ENCODE measurements at places on chromosomes 4 and X. TPM values are rescaled to one million over a fixed set of nuclear protein-coding genes. Genes with fewer than 3 reads are reported as not detected.

- DNase-seq, result no peak
These were observed at the start of gene MAGEA10 for GRCh38 chrX:152138388-152138784. Gene MAGEA10, minus strand, starts transcription at chrX:152138577. Its CDS starts 2,957 bp downstream, at chrX:152135620.

- DNase-seq, result no peak
These were observed 291.6 kb upstream of the HS3ST1 start for GRCh38 chr4:11720292-11720691.

DNA sequence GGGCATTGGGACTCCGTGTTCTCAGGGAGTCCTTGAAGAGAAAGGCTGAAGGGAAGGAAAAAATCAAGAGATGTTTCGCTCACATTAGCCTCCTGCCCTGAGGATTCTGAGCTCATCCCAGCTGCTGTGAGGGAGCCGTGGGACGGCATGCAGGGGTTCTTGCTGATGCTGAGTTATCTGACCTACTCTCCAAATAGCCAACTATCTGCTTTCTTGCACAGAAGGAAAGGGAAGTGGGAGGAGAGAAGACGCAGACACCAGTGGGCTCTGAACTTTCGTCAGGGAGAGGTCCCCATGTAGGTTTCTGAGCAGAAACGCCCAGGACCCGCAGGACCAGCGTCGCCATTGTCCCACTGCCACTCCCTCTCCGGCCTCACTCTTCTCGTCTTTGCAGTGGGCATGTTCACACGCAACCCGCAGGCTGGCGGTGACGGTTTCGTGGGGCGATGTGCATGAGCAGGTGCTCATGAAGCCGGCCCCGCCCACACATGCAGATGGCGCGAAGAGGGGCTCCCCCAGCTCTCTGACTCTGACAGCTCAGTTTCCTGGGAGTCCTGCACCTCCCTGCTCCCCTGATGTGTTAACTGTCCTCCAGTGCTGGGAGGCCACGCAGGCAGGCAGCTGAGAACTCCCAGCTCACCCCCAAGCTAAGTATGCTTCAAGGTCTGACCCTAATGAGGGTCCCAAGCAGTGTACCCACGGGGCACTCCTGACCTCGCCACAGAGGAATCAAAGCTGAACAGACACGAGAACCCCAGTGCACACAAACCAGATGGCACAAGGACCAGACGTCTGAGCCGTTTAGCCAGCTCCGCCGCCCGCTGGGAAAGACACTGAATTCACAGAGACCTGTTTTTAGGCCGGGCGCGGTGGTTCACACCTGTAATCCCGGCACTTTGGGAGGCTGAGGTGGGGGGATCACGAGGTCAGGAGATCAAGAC is 13.6 kb upstream of the ABLIM2 start:
- no peak for DNase-seq

DNA sequence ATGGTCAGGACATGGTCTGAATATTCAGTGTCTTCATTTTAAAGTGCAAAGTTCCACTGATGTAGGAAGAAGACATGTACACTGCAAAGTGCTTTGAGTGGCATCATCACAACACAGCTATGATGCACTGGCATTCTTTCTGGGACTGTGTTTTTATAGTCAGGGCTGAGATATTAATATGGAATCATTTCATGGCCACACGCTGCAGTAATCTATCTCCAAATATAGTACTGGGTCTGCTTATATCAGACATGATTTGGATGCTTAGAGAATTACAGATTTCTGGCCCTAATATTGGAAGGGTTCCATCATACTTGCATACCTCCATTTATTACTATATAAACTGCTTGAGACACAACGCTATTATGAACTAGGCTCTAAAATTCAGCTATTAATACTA is 1170.9 kb downstream of the NLGN4X start:
- DNase-seq, result no peak

GRCh38 chr4:7894677-7895181 is 44.9 kb downstream of the AFAP1 start:
- no peak for DNase-seq

DNA sequence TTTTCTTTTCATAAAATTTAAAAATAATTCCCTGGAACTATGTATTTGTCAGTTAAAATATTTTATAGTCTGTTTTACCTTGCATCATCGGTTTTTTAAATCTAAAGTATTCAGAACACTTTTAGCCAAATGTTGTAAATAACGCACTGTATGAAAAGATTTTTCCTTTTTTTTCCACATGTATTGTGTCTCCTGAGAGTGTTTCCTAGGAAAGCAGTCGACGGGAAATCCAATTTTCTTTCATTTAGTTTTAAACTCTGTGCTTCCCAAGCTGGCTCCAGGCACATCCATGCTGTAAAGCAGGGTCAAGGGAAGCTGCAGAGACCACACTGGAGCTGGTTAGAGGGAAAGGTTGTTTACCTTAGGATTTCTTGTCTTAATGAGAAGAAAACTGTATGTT is 1724.3 kb upstream of the TENM3 start:
- no peak for DNase-seq

GRCh38 chr4:132596186-132596585 is 552.9 kb upstream of the PCDH10 start:
- DNase-seq, result no peak

DNA sequence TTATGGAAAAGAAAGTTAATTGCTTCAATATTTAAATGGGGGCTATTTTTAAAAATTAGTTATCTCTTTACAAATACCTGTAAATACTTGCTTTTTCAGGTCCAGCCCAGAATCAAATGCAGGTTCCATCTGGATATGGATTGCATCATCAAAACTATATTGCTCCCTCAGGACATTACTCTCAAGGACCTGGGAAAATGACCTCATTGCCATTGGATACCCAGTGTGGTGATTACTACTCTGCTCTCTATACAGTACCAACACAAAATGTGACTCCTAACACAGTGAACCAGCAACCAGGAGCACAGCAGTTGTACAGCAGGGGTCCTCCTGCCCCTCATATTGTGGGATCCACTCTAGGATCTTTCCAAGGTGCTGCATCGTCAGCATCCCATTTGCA is 29.2 kb downstream of the SEC24B start:
- DNase-seq, result no peak

GRCh38 chrX:111386615-111387233 is 25.3 kb downstream of the DCX start:
- DNase-seq, result no peak

GRCh38 chrX:26851981-26852380 is 611.2 kb downstream of the PPP4R3C start:
- DNase-seq, result no peak

DNA sequence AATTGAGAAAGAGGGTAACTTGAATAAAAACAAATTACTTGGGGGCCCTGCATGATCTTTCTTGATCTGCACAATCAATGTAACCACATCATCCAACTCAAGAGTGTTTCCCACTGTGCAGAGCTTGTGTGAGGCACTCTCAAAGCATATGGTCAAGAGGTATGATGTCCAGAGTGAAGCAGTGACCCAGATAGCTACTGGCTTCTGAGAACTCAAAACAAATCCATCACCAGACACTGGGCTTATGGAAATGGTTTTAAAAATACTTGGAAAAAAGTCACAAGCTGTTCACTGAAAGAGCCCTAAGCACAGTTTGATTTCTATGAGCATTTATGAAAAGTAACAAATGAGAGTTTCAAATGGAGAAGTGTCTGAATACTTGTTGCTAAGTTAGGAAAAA is 361.0 kb downstream of the GRXCR1 start:
- DNase-seq, result no peak

DNA sequence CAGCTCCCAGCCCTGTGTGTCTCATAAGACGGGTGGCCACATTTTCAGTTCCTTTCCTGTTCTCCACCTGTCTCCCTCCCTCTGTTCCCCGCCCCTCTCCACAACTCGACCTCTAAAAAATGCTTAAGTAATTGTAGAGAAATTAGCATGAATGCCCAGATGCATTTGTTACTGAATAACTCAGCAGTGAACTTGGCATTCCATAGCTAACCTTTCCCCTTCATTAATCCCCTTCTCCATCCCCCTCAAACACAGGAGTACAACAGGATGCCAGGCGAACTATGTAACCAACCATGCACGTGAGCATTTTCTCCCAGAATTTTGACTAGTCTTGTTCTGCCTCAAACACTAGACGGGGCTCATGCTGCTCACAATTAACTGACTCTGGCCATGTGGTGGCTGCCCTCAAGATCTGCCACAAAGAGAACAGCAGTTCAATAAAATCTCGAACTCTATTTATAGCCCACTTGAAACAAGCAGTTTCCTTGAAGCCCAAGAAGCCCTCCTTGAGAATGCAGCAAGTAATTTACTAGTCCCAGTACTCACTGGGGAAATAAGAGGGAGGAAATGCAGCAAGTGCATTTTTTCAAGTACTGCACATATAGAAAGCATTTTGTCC is 351.2 kb downstream of the ARHGAP24 start:
- DNase-seq, result no peak

- DNase-seq, result no peak
These were observed 144.5 kb downstream of the APBB2 start for GRCh38 chr4:41069838-41070237.

DNA sequence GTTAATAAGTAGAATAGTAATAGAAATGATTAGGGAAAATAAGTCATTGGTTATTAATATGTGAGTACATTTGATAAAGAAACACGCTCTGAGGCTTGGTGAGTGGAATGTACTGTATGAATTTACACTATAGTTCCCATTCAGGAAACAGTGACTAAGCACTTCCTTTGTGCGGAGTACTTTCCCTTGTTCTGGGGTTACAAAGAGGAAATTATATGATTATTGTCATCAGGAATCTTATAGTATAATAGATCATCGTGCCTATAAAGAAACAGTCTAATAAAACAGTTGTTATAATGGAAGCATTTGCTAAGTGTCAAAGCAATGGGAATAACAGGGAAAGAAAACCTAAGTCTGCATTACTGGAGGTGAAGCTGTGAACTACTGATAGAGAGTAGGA is 138.0 kb downstream of the RPA4 start:
- DNase-seq, result no peak

GRCh38 chr4:86218746-86219473 is 140.9 kb downstream of the MAPK10 start:
- DNase-seq, result no peak

- no peak for DNase-seq
These were observed 634 bp downstream of the CWH43 start for GRCh38 chr4:48986654-48987164.

GRCh38 chr4:610411-611261 is 14.7 kb upstream of the PDE6B start:
- no peak for DNase-seq

GRCh38 chr4:4341861-4342650 is 44.8 kb upstream of the NSG1 start:
- DNase-seq, result no peak

- no peak for DNase-seq
These were observed 116.1 kb downstream of the GASK1B start for GRCh38 chr4:158056689-158057245.

The ZAR1 gene
- not detected for polyA plus RNA-seq

The HPSE gene
- 0.86 TPM for polyA plus RNA-seq

The MXRA5 gene
- 50.4 TPM for polyA plus RNA-seq

The RGS12 gene
- polyA plus RNA-seq, result 48.7 TPM

The TCEAL6 gene
- not detected for polyA plus RNA-seq

The MAP7D2 gene
- polyA plus RNA-seq, result 0.45 TPM

The CDX4 gene
- polyA plus RNA-seq, result not detected

The AKAP4 gene
- 1.0 TPM for polyA plus RNA-seq

The NMU gene
- 1.2 TPM for polyA plus RNA-seq

Measured in hindlimb muscle (tissue), 1 donor.